ENCODE measurements at places on chromosomes 1 and 21.

DNA sequence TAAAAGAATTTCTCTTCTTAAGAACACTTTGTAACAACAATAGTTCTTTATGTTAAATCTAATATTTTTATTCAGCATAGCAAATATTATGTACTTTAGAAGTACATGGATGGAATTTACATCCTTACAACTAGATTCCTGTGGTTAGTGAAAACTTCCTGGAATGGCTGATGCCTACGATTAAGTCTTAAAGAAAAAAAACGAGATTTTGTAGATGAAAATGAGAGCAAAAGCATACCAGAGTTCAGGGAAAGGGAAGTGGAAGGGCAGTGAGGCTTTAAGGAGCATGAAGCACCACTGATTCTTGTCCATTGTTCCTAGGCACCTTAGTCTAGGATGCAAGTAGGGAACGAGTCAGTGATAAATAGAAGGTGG is 26.7 kb downstream of the CFH start:
- no peak for DNase-seq

GRCh38 chr21:26852423-26852822 is 7.2 kb upstream of the ADAMTS1 start:
- no peak for DNase-seq

- no peak for DNase-seq
Measured at GRCh38 chr1:64539781-64540218, 69.9 kb downstream of the CACHD1 start.

DNA sequence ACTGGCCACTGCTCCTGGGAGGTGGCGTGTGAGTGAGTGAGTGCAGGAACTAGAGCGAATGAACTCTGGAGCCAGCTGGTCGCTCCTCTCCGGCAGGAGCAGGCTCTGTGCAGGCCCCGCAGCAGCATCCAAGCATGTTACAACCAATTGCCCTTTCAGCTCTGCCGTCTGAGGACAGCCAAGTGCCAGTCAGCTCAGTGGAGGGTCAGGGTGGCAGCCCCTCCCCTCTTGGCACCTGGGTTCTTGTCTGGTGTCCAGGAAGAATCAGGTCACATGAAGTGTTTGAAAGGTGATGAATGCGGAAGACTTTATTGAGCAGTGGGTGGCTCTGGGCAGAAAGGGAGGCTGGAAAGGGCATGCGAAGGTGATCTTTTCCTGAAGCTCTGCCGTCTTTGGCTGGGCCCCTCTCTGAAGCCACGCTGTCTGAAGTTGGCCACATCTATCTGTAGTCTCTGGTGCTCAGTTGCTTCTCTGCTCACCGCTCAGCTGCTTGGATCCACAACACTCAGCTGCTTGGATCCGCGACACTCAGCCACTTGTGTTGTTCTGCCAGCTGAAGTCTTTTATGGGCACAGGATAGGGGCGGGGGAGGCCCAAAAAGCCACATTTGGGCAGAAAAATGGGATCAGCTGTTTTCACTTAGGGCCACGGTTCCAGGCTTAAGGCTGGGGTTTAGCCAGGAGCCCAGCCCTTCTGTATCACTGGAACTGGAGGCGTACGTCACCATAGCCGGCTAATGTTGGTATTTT is 139.8 kb downstream of the ADSS2 start:
- DNase-seq, result no peak

GRCh38 chr1:170261669-170262068 is 115.9 kb downstream of the NTMT2 start:
- no peak for DNase-seq

DNA sequence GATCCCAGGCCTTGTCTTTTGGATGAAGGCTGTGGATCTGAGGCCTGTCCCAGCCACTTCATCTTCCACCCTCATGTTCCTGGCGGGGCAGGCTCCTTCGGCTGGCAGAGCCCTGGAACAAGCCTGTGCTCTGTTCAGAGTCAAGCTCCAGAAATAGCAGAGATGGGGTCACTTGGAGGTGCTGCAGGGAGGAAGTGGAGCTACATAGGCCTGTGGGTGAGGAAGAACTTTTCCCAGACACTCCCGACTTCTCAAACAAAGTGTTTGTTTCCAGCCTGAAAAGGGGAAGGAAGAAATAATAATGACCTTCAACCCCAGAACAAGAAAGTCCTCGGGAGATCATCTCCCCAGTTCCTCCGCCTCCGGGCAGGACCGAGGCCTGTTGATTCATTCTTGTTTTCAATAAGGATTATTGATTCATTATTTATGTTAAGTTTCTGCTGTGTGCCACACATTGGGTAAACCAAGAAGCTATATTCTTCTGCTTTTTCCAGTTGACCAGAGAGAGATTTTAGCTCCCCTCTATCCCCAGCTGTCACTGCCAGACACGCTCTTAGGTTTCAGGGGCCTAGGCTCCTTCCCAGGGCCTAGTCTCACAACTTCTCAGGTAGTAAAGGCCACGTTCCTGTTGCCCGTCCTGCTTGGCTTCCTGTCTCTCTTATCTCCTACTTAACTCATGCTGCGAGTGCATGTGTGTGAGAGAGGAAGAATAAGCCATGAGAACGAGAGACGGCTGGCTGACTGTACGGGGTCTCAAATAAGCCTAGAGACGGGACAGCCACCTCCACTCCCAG is 16.9 kb downstream of the IKBKE start:
- DNase-seq, result no peak

GRCh38 chr1:53715478-53715877 is 23.5 kb downstream of the GLIS1 start:
- peak; percentile 14 for DNase-seq

All from activated naive CD8-positive, alpha-beta T cell treated with anti-CD3 and anti-CD28 coated beads for 36 hours (primary cell).